CD8-positive, alpha-beta memory T cell (primary cell): ENCODE measurements at places on chromosomes 12 and 14. TPM values are rescaled to one million over a fixed set of nuclear protein-coding genes. Genes with fewer than 3 reads are reported as not detected.

DNA sequence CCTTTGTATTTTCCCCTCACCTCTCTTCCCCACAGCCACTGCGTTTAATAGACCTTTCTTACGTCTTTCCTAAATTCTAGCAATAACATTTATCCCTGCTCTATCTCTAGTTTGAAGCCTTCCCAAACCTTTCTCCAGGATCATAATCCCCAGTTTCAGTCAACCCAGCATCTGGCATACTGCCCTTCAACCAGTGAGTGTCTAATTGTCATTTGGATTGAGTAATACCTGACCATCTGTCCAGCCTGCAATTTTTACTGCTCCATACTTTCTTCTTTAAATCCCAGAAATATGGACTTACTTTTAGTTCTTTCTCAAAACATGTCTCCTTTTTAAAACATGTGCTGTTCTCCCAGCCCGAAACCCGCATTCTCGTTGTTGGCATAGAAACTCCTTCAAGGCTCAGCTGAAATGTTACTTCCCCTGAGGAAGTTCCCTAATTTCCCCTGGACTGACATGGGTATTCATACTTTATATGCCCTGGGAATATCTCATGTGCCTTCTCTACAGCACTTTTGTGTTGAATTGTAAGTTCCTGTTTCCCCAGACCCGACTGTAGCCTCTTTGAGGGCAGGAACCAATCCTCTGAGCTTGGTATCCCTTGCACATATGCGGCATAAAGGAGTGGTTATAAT is 65.1 kb upstream of the ETV6 start:
- DNase-seq = no peak

GRCh38 chr12:124694846-124695497 is 127.6 kb upstream of the NCOR2 start:
- no peak for DNase-seq

GLIPR1L2 gene
- total RNA-seq = not detected

GRCh38 chr12:52371716-52372115 is 4.4 kb upstream of the KRT85 start:
- DNase-seq = no peak

MUCL1 gene
- not detected for total RNA-seq

DNA sequence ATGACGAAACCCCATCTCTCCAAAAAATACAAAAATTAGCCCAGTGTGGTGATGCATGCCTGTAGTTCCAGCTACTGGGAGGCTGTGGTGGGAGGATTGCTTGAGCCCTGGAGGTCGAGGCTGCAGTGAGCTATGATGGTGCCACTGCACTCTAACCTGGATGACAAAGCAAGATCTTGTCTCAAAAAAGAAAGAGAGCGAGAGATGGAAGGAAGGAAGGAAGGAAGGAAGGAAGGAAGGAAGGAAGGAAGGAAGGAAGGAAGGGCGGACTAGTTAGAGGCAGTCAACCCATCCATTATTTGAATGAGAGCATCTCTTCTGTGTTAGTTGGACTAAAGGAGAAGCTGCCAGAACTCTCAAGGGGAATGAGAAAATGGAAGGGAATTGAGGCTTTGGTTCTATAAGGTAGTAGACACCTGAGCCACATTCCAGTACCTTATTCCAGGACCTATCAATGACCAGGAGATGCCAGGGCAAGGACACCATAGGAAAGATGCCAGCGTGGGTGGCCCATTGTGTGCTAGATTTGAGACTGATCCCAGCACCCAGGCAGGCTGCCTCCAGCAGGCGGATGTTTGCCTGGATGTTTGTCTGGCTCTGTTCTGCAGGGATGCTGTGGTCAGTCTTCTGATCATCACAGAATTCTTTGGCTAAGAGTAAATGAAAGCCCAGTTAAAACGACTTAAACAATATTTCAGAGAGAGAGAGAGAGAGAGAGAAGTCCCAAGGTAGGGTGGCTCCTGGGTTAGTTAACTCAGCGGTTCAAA is 11.5 kb upstream of the P2RX7 start:
- DNase-seq = no peak

DNA sequence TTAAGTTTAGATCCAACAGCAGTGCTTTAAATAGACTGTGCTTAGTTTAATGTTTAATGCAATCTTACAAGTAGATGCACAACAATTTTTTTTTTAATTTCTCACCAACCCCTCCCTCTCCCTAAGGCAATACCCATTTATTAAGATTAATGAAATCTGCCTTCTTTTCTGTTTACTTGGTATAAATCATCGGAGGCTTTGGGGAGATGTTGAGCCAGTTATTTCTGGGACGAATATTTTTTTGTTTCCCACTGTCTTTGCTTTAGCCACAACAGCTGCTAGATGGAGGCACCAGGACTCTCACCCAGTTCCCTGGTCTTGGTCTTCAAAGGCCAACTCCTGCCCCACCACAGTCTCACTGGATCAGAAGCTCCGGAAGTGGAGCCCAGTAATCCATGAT is 113.4 kb downstream of the PLXNC1 start:
- no peak for DNase-seq

DNA sequence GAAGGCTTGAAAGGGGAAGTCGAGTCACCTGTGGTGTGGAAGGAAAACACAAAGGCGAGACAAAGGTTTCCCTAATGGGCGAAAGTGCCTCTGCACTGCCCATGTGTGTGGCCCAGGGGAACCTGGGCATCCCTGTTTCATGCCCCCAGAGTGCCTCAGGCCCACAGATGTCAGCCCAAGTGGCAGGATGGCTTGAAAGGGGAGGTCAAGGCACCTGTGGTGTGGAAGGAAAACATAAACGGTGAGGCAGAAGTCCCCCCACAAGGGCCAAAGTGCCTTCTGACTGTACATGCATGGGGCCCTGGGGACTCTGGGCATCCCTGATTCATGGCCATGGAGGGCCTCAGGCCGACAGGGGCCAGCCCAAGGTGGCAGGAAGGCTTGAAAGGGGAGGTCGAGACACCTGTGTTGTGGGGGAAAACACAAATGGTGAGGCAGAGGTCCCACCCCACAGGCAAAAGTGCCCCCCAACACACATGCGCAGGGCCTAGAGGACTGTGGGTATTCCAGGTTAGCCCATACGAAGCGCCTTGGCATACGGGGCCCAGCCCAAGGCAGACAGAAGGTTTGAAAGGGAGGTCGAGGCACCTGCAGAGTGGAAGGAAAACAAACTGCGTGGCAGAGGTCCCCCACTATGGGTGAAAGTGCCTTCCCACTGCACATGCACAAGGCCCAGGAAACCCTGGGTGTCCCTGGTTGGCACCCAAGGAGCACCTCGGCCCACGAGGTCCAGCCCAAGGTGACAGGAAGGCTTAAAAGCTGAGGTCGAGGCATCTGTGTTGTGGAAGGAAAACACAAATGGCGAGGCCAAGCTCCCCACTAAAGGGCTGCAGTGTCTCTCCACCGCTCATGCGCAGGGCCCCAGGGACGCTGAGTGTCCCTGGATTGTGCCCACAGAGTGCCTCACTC is 382.3 kb downstream of the ALG10 start:
- DNase-seq = no peak

- no peak for DNase-seq
Observed at GRCh38 chr12:28865776-28866175, 283.3 kb upstream of the FAR2 start.

ISM2 gene
- not detected for total RNA-seq

DNA sequence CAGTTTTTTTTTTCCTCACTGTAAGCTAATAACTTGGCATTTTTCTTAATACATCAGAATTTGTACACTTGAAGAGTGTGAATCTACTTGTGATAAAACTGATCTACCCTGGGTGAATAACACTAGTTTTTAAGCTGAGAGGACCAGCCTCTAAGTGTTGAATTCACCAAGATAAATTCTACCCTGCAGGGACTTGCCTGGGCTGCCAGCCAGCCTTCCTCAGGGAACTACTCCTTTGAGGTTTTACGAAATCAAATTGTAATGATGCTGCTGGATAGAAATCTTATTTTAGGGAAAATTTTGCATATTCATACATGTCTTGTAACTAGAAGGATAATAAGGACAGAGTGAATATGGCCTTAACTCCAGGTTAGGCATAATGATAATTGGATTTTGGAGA is 1.9 kb downstream of the MED21 start:
- no peak for DNase-seq

DHH gene
- not detected for total RNA-seq

TAS2R13 gene
- 0.26 TPM for total RNA-seq

DNA sequence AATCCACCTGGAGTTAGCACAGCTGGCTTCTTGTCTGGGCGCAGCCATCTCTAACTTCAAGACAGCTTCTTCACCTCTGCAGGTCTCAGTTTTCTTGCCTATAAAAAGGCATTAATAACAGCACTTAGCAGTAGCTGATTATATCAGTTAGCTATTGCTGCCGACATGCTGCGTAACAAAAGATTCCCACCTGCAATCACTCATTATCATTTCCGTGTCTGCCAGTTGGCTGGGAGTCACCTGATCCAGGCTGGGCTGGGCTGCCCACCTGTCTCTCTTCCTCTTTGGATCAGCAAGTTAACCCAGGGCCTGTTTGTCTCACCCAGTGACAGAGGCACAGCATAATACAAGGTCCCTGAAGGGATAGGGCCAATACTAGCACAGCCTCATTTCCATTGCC is 109.7 kb downstream of the SCARB1 start:
- no peak for DNase-seq
